ENCODE measurements at places on chromosomes 13 and 19. TPM values are rescaled to one million over a fixed set of nuclear protein-coding genes. Genes with fewer than 3 reads are reported as not detected.

DNA sequence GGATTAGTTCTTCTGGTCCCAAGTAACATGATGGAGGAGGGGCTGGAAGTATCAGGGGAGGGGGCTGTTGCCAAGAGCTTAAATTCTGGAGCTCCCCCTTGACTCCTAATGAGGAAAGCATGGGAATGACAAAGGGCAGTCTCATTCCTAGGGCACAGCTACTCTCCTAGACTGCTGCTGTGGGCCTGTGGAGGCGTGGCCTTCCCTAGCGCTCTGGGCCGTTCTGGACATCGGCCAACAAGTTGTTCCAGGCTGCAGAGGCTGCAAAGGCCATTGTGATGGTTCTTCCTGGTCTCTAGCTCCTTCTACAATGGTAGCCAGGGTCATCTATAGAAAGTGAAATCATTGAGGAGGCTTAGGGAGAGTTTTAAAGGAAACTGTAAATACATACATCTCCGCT lies 916.6 kb downstream of the DIAPH3 start:
- DNase-seq: no peak

DNA sequence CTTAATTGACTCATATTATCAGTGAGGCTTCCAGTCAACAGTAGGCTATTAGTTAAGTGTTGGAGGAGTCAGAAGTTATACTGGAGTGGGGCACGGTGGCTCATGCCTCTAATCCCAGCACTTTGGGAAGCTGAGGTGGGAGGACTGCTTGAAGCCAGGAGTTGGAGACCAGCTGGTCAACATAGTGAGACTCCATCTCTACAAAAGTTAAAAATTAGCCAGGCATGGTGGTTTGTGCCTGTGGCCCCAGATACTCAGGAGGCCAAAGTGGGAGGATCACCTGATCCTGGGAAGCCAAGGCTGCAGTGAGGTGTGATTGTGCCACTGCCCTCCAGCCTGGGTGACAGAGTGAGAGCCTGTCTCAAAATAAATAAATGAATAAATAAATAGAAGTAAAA lies 53.2 kb downstream of the COMP start:
- DNase-seq: no peak

GRCh38 chr19:12937093-12937926 lies 1.1 kb upstream of the CALR start:
- DNase-seq: peak; percentile 82

GRCh38 chr13:84118839-84119409 lies 236.7 kb upstream of the SLITRK1 start:
- no peak for DNase-seq

GRCh38 chr19:16376649-16377048 lies 52.0 kb downstream of the KLF2 start:
- DNase-seq: peak; percentile 71

Gene PRR22
- polyA plus RNA-seq: 4.1 TPM

- no peak for DNase-seq
Measured at GRCh38 chr13:95636853-95637252, 7.7 kb downstream of the DZIP1 start.

GRCh38 chr13:38398711-38399493 lies 49.3 kb downstream of the UFM1 start:
- peak; percentile 84 for DNase-seq
